ENCODE measurements at places on chromosomes 4 and X. TPM values are rescaled to one million over a fixed set of nuclear protein-coding genes. Genes with fewer than 3 reads are reported as not detected.

The DUSP9 gene
- not detected for total RNA-seq

The TBC1D25 gene
- total RNA-seq = 10.4 TPM

The KLKB1 gene
- 0.45 TPM for total RNA-seq

The EFHC2 gene
- 2.6 TPM for total RNA-seq

DNA sequence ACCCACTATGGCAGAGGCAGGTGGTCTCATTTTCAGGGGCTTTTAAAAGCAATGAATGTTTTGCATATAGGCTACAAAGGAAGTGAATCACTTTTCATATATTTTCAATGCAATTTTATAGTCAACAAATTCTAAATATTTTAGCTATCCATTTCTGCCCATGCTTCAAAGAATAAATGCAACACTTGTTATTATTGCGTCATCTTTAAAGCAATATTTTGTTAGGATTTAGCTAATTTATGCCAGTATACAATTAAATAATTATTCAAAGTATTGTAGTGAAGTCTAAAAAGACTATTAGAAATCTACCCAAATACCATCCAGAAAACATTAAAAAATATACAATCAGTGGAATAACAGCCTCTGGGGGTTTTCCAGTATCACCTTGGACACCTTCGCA is 509.1 kb upstream of the SPANXN1 start:
- no peak for DNase-seq

GRCh38 chrX:71504346-71504745 is 28.6 kb upstream of the OGT start:
- no peak for DNase-seq

- no peak for DNase-seq
Measured at GRCh38 chrX:40174854-40175510, 77.2 kb upstream of the BCOR start.

DNA sequence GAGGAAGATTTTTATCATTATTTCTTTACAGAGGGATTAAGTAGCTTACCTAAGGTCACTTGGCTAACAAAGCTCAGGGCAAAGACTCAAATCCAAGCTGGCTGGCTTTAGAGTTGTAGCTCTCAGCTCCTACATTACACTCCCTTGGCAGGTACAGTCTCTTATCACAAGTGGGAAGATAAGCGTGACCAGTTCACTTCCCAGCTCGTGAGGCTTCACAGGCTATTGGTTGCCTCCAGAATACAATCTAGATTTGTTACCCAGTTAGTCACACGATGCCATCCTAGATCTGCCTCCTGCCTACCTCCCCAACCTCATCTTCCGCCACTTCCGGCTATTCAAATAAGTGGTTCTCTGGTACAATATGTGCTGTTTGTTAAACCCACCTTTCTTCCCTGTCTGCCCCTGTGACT is 3.7 kb downstream of the MMRN1 start:
- DNase-seq = no peak

DNA sequence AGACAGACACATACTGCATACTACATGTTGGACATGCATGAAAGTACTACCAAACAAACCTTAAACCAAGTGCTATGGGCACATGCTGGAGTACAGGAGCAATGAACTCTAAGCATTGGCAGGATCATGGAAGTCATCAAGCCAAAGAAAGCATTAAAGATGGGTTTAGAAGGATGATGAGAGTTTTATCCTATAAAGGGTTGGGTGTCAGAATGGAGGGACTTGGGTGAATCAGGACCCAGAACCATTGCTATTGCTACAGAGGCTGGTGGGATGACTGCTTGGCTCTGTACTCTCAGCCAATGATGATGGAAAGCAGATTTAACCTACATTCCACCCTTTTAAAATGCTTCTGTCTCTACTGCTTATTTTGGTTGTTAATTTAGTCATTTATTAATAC is 233.9 kb upstream of the EDA2R start:
- DNase-seq = no peak
